ENCODE measurements at places on chromosomes 13 and 19.

- no peak for DNase-seq
Observed at GRCh38 chr19:18477042-18477779, 39.3 kb upstream of the ISYNA1 start.

DNA sequence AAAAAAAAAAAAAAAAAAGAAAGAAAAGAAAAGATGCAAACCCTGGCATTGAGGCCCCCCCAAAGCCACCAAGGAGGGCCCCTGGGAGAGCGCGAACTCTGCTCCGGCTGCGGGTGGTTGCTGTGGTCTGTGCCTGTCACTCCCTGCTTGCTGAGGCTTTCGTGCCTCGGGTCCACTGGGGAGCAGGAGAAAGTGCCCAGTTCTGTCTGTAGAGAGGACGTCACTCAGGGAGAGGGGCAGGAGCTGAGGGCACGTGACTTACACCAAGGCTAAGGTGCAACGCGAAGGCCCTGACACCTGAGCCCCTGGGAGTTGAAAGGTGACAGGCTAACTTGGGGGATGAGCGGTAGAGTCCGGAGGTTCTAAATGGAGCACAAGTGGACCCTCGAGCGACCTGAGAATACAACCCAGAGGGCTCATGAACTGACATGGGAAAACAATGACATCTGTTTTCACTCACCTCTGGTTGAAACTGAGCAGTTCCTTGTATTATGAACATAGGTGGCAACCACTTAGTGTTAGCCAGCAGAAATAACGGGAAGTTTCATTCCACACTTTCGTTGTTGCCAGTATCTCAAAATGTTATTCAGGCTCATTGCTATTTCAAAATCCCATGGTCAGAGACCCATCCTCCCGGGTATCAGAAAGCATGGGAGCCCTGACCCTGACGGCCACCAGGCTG lies 69.2 kb upstream of the TM9SF2 start:
- no peak for DNase-seq

- no peak for DNase-seq
Observed at GRCh38 chr13:111791131-111791530, 275.8 kb upstream of the SOX1 start.

GRCh38 chr19:52963247-52963618 lies 552 bp upstream of the ZNF816 start:
- no peak for DNase-seq

DNA sequence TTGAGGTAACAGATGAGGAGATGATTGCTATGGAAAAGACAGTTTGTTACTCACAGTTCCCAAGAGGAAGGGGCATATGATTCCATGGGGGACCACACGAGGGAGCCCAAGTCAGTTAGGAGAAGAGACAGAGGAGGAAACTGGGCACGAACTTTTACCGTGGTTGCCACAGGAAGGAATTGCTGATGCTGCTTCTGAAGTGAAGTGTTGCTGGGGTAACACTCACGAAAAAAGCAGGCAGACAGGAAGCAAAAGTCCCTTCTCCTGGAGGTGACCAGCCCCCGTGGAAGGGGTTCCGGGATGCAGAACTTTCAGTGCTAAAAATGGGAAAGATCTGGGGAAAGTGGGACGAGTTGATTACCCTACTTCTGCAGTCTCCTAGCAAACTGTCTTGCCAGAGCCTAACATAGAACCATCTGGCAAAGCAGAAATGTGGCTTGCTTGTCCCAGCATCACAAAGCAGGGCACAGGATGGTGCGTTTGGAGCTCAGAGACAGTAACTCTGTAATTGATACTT lies 35.4 kb upstream of the MAP3K10 start:
- peak; percentile 41 for DNase-seq

- DNase-seq, result peak; percentile 57
Observed at GRCh38 chr13:97226788-97227627, 4.9 kb downstream of the MBNL2 start.

GRCh38 chr19:14554382-14554812 lies 17.5 kb downstream of the NDUFB7 start:
- DNase-seq, result no peak

DNA sequence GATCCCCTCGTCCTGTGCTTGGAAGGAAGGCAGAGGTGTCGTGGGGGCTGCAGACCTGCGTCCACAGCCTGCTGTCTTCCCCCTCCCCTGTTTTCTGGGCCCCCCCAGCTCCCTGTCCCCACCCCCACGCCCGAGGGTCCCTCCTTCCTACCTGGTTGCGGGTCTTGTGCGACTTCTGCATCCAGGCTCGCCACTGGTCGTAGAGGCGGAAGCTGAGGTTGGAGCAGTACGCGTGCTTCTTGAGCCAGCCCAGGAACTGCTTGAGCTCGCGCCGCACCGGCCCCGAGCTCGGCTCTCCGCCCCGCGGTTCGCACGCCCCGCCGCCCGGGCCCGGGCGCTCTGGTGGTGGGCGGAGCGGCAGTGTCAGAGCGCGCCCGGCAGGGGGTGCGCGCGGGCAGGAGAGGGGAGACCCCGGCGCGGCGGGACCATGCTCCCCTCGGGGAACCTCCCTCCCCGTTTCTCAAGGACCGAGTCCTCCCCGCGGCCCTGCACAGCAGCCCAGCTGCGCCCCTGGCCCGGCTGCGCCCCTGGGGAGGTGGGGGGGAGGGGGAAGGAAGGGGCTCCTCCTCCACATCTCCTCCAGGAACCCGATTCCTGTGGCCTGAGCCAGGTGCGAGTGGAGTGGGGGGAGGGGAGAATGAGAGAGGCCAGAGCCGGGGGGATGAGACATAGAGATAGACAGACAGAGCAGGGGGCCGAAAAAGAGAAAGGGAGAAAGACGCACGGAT lies 5.7 kb downstream of the REX1BD start:
- peak; percentile 81 for DNase-seq

- no peak for DNase-seq
Observed at GRCh38 chr13:65921933-65922332, 1308.2 kb downstream of the PCDH9 start.

DNA sequence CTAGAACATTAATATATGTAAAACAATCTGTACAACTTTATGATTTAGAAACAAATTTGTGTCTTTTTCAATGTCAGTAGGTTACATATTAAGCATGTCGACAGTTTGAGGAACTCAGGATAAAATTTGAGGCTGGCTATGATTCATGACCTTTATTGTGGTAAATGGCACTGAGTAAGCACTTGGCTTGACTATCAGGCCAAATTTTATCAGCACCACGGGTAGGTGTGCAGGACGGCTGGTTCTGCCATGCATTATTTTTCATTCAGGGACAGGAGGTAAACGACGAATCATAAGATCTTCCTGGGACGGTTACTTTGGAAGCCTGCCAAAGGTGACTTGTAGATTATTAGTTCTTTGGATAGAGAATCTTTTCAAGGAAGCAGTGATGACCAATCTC lies 19.9 kb upstream of the CYP4F8 start:
- DNase-seq, result no peak

DNA sequence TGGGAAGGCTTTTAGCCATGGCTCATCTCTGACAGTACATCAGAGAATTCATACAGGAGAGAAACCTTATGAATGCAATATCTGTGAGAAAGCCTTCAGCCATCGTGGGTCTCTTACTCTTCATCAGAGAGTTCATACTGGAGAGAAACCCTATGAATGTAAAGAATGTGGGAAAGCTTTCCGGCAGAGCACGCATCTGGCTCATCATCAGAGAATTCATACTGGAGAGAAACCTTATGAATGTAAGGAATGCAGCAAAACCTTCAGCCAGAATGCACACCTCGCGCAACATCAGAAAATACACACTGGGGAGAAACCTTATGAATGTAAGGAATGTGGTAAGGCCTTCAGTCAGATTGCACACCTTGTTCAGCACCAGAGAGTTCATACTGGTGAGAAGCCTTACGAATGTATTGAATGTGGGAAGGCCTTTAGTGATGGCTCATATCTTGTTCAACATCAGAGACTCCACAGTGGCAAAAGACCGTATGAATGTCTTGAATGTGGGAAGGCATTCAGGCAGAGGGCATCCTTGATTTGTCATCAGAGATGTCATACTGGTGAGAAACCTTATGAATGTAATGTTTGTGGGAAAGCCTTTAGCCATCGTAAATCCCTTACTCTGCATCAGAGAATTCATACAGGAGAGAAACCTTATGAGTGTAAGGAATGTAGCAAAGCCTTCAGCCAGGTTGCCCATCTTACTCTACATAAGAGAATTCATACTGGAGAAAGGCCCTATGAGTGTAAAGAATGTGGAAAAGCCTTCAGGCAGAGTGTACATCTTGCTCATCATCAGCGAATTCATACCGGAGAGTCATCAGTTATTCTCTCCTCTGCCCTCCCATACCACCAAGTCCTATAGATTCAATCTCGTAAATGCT lies 10.7 kb downstream of the ZNF470 start:
- no peak for DNase-seq

DNA sequence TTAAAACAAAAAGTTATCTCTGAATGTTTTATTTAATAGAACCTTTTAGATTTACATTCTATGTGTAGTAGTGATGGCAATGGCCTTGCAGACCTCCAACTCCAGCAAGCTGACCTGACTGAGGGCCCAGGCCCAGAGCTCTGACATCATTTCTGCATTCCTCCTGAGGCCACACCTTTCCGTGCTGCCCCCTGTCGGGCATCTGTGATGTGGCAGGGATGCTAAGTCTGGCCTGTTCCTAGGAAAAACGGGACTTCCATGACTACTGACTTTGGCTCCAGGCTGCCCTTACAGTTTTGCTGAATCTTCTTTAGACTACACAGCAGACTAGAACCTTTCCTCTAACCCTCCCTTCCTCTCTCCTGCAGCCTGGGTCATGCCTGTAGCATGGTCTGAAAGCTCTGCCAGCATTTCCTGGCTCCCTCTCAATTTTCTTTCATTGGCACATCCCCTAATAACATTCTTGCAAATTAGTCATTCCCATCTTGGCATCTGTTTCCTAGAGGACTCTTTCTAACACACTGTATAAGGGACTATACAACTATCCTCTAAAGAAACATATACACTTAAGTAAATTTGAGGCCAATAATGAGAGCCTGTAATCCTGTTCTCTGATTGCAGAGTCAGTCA lies 249.1 kb downstream of the GPC5 start:
- DNase-seq, result peak; percentile 7

- DNase-seq, result no peak
Observed at GRCh38 chr19:31070146-31071065, 278.8 kb downstream of the TSHZ3 start.

GRCh38 chr13:98786023-98786422 lies 33.6 kb upstream of the SLC15A1 start:
- DNase-seq, result no peak

GRCh38 chr19:43300206-43300605 lies 30.9 kb upstream of the PSG9 start:
- no peak for DNase-seq

DNA sequence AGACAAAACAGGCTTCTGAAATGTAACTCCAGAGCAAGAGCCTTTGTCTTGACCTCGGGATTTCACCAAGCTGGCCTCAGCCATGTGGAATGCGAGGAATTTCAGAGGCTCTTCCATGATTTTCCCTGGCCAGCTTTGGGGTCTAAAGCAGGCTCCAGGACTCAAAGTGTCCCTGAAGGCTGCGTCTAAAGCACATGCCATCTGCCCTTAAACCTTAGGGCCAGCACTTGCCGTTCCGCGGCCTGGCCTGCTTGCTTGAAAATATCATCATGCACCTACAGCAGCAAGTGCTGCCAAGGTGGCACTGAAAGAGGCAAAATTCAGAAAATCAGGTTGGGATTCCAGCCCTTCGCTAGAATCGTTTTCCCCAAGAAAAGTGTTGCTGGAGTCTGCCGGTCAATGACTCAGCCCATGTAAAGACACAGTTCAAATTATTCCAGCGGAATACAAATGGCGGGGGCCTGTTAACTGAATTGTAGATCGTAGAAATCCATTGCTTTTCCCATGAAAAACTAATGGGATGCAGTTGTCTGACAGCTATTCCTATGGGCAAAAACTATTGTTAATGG lies 105.7 kb upstream of the RAP2A start:
- DNase-seq, result peak; percentile 79

DNA sequence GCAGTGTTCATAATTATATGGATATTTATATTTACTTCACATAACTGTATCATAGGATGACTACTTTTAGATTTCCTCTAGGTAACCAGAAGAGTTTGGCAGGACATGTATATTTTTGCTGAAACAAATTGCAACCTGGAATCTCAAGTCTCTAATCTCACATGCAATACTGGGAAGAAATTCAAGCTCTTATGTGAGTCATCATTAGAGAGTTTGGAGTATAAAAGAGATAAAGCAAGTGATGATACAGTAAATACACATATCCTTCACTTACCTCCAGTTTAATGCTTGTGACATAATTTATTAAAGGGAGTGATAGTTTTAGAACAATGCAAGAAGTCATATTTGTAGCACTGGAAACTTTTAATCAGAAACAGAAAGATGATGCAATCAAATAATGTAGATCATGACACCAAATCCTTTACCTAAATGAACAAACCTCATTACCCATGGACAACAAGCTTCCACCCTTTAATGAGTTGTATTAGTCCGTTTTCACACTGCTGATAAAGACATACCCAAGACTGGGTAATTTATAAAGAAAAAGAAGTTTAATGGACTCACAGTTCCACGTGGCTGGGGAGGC lies 15.8 kb upstream of the OR7A17 start:
- peak; percentile 0 for DNase-seq

GRCh38 chr19:16530540-16531379 lies 11.5 kb downstream of the CHERP start:
- no peak for DNase-seq

GRCh38 chr19:34126966-34127365 lies 45.3 kb upstream of the LSM14A start:
- no peak for DNase-seq

DNA sequence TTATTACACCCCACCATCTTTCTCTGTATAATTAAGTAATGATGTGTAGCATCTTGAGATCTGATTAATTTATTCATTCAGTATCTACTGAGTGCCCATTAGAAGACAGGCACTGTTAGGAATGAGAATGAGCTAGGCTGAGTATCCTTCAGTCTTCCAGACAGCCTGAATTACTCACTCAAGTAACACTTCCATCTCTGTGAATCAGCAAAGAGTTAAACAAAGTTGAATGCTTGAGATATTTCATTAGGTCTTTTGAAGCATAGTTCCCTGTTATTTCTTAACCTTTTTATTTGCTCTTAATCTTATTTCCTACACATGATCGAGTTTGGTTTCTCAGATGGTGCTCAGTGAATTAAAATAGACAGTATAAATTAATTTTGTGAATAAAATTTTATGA lies 413.7 kb downstream of the DCT start:
- DNase-seq, result peak; percentile 5

DNA sequence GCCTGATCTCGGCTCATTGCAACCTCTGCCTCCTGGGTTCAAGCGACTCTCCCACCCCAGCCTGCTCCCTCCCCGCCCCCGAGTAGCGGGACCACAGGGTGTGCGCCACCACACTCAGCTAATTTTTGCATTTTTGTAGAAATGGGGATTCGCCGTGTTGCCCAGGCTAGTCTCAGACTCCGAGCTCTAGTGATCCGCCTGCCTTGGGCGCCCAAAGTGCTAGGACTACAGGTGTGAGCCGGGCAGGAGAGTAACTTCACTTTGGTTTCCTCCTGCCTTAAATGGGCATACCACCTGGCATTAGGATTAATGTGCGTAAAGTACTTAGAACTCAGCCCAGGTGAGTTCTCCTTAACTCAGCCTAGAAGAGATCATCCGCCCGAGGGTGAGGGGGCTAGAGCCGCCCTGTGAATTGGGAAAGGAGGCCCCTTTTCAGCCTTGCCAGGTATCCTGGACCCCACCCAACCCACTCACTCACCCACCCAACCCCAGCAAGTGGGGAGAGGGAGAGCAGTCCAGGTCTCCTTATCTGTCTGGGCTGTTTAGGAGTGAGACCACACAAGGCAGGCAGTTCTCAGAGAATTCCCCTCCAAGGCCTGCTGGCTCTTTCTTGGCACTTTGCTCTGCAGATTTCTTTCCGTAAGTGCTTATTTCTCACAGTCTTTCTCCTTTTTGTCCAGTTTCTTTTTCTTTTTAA lies 1.2 kb upstream of the ZFP36 start:
- no peak for DNase-seq

Measured in fibroblast of pulmonary artery (primary cell).